ENCODE measurements at places on chromosomes 2 and 18.
A peak's percentile ranks its signal among the peaks of the same experiment; 100 is the strongest.

- peak; percentile 47 for DNase-seq
Observed at GRCh38 chr18:66560094-66560493, 43.8 kb downstream of the CDH19 start.

DNA sequence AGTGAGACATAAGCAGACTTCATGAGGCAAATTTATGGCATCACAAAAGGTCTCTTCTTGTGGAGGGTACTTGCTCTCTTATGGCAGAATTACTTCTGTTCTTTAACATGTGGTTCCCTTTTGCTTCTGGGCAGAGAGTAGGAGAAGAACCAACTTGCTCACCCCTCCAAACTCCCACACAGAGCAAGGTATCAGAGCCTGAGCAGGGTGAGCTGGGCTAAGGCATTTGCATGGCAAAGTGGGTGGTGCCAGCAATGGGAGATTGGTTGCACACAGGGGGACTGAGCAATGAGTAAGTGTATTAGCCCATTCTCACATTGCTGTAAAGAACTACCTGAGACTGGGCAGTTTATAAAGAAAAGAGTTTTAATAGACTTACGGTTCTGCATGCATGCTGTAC, 64.2 kb upstream of the ITGB6 start:
- no peak for DNase-seq

- no peak for DNase-seq
Observed at GRCh38 chr2:119248311-119248710, 24.7 kb downstream of the STEAP3 start.

GRCh38 chr2:23478087-23478932, 93.3 kb downstream of the KLHL29 start:
- DNase-seq: peak; percentile 62

GRCh38 chr2:64401529-64401880, 52.5 kb upstream of the LGALSL start:
- DNase-seq: no peak

DNA sequence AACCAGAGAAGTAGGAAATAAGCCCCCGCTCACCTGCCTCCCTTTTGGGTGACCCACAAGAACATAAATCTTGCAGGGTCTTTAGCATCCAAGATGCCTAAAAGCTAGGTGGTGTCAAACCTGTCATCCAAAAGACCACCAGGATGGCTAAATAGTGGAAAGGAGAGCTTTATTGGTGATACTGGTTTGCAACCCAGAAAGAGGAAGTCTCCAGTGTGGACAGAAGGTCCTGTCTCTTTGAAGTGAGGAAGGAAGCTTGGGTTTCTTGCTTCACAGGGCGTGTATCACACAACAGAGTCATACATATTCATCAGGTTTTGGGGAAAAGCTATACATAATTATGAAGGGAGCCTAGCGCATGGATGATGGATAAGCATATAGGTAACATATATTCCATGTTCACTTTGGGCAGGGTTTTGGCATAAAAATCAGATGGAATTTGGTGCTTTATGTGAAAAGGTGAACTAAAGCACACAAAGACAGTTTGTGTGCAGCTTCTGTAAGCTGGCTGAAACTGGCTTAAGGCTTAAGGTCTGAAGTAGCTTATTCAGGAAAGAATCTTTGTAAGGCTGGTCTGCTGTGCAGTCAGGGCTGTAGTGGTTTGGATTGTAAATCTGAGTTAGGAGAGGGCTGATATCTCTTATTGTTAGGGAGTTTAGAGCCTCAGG, 102.2 kb upstream of the MSH2 start:
- DNase-seq: no peak

DNA sequence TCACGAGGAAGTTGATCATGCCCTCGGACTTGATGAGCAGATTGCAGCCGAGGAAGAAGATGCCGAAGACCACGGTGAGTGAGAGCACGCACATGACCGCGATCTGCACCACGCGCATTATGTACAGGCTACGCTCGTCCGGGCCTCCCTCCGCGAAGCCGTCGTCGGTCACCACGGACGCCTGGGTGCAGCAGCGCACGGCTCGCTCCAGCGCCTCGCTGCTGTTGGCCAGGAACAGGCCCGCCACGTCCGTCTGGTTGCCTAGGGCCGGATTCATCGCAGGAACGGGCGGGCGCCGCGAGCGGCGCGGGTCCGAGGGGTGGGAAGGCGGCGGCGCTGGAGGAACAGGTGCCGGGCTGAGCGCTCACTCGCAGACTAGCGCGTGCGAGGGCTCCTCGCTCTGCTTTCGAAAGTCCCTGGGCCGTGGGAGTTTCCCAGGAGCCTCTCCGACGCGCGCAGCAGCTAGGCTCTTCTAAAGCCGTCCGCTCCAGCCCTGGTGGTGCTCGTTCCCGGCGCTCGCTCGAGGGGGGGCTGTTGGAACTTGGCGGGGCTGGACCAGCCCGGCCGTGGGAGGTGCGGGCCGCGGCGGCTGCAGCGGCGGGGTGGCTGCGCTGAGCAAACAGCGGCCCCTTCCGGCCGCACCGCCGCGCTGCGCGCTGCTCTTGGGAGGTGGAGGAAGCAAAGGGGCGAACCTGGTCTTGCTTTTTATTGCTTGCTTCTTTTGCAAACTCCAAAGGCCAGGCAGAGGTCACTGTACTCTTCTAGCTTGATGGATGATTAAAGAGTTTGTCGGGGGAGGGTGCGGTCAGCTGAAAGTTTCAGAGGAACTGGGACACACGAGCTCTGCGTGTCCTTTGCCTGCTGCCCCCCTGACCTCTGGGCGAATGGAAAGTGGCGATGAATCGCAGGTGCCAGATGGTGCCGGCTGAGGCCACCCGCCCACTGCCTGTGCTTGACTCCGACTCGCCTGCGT, at the start of gene RPRM:
TSS of gene RPRM (minus strand) at position 474 of the 973 bp plus-strand sequence. CDS start at position 277, 197 bp downstream.
- DNase-seq: peak; percentile 67

GRCh38 chr2:15448250-15448839, 112.8 kb downstream of the NBAS start:
- no peak for DNase-seq

DNA sequence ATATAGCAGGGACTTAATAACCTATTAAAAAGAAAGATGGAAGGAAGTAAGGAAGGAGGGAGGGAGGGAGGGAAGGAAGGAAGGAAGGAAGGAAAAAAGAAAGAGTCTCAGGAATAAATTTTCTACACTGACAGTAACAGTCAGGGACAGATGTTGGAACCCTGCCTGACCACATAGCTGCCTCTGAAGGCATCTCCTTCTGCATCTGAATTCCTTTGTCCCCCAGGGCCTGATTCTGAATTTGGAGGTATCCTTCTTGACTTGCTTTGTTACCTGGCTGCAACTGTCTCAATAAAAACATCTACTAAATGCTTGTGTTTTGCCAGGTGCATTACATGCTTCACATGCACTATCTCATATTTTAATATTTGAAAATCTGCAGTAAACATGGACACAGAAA, 17.4 kb upstream of the LRATD1 start:
- no peak for DNase-seq

GRCh38 chr2:205682971-205683501, 735 bp downstream of the NRP2 start:
- no peak for DNase-seq

- peak; percentile 47 for DNase-seq
Observed at GRCh38 chr2:236558036-236558435, 11.6 kb upstream of the ACKR3 start.

DNA sequence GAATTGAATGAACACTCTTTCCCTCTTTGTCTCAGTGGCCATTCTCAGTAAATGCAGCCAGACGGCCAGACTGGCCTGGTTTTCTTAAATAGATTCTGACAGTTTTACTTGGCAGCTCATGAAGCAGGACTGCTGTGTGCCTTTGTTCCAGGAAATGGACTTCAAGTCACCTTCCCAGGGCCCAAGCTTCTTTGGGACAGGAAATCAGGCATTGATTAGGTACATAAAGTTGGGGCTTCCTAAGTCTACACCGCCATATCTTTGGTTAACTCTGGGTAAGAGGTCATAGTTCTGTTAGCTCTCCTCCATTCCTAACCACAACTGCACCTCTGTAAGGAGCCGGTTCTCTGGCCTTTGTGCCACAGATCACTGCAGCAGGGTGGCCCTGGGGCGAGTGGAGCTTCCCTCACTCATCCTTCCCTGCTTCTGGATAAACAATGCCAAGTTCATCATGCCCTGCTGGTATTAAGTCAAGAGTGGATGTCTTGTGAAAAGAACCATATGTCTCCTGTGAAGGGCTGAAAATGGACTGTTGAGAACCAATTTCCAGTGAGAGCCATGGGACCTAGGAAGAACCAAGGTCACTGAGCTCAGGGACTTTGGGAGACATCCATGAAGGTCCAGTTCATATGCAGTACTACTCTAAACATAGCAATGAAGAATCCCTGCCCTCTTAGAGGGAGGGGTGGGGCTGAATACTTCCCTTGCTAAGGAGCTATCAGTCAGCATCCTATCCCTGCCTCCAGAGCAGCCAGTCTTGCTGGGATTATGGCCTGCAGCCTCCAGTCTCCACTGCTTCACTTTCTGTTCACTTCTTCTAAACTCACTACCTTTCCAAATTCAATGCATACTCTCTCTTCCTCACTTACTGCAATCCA, 122.6 kb upstream of the XPO1 start:
- no peak for DNase-seq

DNA sequence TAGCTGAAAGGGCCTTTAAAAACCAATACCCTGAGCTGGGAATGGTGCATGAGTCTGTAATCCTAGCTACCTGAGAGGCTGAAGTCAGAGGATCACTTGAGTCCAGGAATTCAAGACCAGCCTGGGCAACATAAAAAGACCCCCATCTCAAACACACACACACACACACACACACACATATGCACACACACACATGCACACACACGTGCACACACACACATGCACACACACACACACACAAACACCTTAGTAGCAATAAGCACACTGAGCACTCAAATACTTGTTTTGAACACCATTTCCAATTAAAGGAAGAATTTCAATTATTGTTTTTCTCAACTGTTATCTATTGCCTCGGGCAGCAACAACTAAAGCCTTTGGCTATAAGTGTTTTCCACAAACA, 25.6 kb upstream of the UBE2F start:
- DNase-seq: no peak

- no peak for DNase-seq
Observed at GRCh38 chr2:221397187-221397586, 174.9 kb downstream of the EPHA4 start.

DNA sequence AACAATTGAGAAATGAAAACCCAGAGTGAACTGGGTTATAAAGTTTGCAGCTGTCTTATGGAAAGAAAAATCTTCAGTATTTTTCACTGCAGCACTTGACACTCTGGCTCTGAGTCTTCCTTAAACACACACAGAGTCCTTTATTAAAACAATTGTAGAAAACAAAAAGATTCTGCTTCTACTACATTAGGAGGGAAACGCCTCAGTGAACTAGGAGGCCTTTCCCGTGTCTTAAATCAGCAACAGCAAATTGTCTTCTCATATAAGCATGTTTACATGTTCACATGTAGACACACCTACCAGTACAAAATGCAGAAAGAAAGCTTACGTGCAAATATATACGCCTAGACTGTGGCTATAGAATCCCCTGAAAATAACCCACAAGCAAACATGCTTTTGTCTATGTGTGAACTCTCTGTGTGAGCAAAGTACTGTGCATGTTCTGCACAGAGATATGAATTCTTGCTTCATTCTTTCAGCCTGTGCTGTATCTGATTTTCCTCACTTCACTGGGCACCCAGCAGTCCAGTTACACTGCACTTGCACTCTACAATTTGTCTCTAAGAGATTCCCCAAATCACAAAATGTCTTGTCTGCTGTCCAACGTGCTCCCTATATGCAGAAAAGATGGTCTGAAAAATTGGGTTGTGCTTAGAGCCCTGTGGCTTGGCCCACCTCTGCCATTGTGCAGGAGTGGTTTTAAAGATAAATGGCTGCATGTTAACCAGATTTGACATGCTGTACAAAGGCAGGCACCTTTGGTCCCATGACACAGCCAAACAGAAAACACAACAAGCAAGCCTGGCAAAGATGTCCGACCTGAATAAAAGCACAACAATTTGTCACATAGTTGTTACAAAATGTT, 24.5 kb downstream of the ZEB2 start:
- no peak for DNase-seq

- no peak for DNase-seq
Observed at GRCh38 chr2:240252872-240253511, 112.5 kb upstream of the OTOS start.

GRCh38 chr18:26865557-26865956, at the start of gene AQP4:
Gene AQP4 (minus strand): TSS chr18:26865707. CDS start chr18:26865689, 18 bp downstream.
- peak; percentile 47 for DNase-seq

DNA sequence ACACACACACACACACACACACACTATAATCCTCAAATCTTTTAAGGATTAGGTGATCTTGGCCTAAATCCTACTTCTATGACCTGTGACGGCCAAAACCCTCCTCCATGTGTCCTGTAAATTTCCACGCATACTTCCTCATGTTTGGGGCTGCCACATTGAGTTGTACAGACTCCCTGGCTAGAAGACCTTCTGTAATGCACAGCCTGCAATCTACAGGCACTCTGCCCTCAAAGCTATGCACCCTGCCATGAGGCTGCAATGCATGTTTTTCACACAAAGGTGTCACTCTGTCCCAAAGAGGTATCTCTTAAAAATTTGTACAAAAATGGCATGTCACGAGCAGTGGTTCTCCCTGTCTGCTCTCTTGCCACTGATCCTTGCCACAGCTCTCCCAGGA, 26.4 kb upstream of the B4GALT6 start:
- peak; percentile 37 for DNase-seq

DNA sequence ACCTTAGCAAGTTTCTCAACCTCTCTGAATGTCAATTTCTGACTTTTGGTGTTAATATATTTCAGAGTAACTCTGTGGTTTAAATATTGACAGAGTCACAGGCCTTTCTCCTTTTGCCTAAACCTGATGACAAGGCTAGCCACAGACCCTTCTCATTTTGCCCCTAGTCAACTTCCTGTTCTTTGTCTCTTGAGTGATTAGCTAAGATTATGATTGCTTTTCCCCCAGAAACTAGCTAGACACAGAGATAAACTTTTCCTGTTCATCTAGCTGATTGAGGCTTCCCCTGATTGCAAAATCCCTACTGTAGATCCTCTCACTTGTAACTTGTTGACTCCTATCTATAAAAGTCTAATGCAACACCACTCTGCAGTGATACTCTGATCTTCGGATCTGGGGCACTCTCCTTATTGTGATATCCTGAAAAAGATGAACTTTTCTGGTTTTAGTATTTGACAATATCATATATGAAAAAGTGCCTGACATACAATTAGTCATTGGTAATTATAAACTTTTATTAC, 241.4 kb downstream of the ZNF385B start:
- no peak for DNase-seq

DNA sequence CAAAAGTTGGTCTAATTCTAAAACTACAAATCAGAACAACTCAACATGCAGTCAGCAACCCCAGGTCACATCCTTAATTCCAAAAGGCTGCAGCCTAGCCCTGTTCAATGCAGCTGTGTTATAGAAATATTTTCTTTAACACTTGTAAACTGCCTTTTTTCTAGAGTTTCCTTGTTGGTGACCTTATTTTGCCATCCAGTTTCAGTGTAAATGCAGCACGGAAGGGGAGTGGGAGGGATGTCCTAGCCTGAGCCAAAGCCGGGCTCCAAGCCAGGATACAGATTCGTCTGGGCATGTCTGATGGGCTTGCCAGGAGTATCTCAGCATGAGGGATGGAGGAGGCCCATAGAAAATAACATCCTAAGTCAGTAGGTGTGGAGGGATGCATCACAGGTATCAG, 17.7 kb upstream of the SP3 start:
- DNase-seq: no peak

Measured in GM23338 (cell line).